Lower leg skin (tissue), 4 donors: ENCODE measurements at places on chromosomes 1 and 21. TPM values are rescaled to one million over a fixed set of nuclear protein-coding genes. Genes with fewer than 3 reads are reported as not detected.

DNA sequence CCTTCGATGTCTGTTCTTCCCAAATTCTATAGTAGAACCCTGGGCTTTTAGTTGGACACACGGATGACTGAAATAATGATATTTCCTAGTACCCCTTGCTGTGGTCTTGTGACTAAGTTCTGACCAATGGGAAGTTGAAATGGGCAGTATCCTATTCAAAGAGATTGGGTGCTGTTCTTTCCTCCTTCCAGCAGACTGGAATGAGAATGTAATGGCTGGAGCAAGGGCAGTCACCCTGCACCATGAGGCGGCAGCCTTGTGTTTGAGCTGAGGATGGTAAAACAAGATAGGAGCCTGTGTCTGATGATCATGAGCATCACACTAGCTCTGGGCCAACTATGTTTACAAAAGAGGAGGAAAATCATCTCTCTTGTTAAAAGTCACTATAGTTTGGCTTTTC is 5.1 kb upstream of the SRM start:
- DNase-seq, result peak; percentile 34

GRCh38 chr1:17108786-17109185 is 10.5 kb downstream of the PADI2 start:
- DNase-seq, result no peak

DNA sequence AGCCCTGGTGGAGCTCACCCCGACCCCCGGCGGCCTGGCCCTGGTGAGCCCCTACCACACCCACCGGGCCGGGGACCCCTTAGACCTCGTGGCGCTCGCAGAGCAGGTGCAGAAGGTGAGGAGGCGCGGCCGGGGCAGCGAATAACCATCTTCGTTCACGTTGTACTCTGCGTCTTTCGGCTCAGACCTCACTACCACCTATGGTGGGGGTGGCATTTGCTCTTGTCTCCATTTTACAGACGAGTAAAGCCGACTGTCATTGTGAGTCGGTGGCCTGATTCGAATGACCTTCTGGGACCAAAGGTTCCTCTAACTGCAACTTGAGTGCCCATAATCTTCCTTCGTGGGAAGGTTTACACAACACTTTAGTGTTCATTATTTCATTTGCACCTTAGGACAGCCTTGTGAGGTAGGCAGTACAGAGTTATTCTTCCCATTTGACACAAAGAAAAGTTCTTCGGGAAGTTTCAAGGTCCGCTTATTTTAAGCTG is 506 bp downstream of the C1orf50 start:
- no peak for DNase-seq

DNA sequence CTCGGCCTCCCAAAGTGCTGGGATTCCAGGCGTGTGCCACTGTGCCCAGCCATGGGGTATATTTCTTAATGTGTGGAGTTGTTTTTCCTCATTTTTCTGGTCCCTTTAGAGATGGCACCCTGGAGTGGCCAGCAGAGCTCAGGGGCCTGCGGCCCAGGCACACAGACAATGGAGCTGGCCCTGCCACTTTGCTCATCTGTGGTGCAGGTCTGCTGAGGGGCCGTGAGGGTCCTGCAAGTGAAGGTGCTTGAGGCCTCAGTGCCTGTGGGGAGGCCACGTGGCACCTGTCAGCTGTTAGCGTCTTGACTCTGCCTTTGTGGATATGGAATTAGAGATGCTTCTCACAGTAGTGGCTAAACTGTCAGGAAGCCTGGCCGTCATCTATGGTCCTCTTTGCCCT is 7.5 kb downstream of the COL18A1 start:
- no peak for DNase-seq

DNA sequence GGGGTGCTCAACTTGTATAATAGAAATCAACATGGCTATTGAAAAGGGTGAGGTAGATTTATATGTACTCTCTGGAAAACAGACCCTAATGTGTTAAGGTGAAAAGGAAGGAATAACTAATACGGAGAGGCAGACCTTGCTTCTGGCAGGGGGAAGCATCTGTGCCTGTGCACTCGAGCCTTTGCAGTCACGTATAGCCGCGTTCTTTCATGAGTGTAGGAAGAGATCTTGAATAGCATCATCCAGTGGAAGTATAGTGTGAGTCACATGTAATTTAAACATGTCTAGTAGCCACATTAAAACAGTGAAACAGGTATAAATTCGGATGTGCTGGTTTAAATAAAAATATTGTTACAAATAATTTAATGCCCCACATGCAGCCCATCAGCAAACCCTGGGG is 3.0 kb downstream of the A3GALT2 start:
- DNase-seq, result no peak

- DNase-seq, result no peak
Observed at GRCh38 chr1:70890408-70890807, 157.2 kb downstream of the PTGER3 start.

DNA sequence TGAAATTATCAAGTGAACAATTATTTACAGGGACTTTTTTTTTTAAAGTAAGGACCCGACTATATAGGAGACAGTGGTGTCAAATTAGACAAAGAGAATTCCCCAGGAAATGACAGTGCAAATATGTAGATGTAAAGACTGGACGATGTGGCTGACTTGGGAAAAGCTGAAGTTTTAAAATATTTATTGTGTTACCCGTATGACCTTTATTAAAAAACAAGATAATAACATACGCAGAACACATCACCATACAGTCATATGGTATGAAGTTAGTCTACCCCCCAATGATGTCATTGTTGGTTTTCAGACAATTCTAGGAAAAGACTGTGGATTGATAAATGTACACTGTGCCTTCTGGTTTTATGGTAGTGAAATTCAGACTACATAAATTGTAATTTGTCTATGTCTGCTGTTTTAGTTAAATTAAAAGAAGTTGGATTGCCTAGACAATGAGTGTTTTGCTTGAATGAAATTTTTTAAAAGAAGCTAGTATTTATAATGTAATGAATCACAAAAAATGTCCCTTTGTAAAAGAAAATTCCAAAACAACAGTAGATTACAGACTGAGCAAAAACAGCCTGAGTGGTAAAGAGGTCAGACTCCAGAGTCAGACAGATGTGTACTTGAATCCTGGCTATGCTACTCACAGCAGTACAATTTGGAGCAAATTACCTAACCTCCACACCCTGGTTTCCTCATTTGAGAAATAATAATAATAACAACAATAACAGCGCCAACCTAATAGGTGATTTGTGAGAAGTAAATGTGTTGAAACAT is 15.5 kb upstream of the PDC start:
- DNase-seq, result no peak

- DNase-seq, result no peak
Observed at GRCh38 chr1:183214021-183214970, 28.2 kb downstream of the LAMC2 start.

GRCh38 chr1:48127735-48128685 is 94.5 kb upstream of the SLC5A9 start:
- no peak for DNase-seq

DNA sequence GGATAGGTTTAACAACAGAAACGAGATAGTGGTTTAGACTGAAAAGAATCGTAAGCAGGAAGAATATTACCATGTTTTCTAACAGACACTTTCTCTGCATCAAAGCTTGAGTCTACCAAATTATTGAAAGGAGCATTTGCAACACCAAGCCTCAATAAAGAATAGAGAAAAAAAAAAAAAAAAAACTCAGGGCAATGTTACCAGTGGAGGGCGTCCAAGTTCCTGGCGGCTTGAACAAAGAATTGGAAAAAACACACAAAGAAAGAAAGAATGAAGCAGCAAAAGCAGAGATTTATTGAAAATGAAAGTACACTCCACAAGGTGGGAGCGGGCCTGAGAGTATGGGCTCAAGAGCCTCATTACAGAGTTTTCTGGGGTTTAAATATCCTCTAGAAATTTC is 686.5 kb upstream of the ADGRL2 start:
- DNase-seq, result no peak

GRCh38 chr1:89624314-89624713 is 8.6 kb upstream of the LRRC8C start:
- no peak for DNase-seq

- DNase-seq, result no peak
Observed at GRCh38 chr1:76314730-76315129, 240.2 kb downstream of the ST6GALNAC3 start.

GRCh38 chr1:26225033-26225831 is 8.8 kb upstream of the CEP85 start:
- peak; percentile 88 for DNase-seq

GRCh38 chr1:85976516-85977205 is 179.9 kb downstream of the COL24A1 start:
- DNase-seq, result no peak

GIPC2 gene
- 7.3 TPM for total RNA-seq

MEGF6 gene
- total RNA-seq, result 147 TPM

NBPF8 gene
- 8.6 TPM for total RNA-seq

CTH gene
- total RNA-seq, result 2.8 TPM
